ENCODE measurements at places on chromosomes 4 and X.

DNA sequence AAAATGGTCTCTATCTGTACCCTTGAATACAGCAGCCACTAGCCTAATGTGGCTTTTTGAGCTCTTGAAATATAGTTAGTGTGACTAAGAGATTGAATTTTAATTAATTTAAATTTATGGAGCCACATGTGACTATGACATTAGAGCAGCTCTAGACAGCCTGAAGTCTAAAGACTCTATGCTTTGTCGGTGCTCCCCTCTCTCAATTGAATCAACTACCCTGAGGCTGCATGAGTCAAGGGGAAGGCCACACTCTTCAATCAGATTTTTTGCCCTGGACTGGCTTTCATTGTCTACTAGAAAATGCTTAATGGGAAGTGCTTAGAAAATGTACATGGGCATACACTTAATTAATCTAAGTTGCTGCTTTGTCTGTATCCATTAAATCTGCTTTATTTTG is 11.7 kb downstream of the TLR7 start:
- no peak for DNase-seq

- no peak for DNase-seq
Observed at GRCh38 chr4:41878170-41878969, 56.9 kb upstream of the TMEM33 start.

GRCh38 chr4:18568600-18568999 is 547.0 kb upstream of the LCORL start:
- no peak for DNase-seq

GRCh38 chr4:64807821-64808220 is 398.6 kb upstream of the TECRL start:
- no peak for DNase-seq

DNA sequence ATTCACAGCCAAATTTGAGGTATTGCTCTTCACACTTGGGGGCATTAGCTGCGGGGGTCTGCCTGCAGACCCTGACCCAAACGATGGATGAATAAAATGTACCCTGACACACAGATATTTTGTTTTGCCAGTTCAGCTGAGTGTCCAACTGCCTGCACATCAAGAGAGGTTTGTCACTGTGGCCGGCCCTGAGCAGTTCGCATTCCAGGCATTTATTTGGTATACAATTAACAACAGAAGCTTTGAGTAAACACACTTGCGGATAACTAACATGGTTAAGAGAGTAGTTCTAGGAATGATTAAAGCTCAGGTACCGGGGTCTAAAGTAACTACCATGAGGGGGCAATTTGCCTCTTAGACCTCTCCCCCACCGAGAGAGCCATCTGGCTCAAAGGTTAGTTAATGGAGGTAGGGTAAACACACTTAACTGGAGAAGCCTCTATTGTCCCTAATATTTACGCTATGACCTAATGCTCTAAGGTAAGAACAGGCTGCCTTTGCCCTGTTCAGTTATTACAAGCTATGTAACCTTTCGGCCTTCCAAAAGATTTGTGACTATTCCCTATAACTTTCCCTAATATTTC is 162.0 kb downstream of the SNCA start:
- no peak for DNase-seq

- no peak for DNase-seq
Observed at GRCh38 chr4:42348247-42348646, 49.0 kb upstream of the SHISA3 start.

GRCh38 chrX:47239199-47239598 is 6.4 kb downstream of the USP11 start:
- no peak for DNase-seq

DNA sequence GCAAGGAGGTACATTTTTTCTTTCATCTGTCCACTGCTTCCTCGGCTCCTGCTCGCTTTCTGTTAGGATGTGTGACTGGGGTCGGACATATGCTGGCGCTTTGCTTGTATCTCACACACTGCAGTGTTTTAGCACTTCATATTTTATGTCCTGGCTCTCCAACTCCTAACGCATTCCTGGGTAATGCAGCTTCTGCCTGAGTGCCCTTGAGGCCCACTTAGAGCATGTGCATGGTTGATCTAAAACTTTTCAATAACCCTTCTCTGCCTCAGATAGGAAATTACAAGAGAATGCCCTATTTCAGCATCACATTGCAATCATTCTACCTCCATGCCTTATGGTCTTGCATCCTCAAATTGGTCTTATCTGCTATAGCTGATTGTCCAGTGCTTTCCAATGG is 65.3 kb downstream of the NEIL3 start:
- no peak for DNase-seq

DNA sequence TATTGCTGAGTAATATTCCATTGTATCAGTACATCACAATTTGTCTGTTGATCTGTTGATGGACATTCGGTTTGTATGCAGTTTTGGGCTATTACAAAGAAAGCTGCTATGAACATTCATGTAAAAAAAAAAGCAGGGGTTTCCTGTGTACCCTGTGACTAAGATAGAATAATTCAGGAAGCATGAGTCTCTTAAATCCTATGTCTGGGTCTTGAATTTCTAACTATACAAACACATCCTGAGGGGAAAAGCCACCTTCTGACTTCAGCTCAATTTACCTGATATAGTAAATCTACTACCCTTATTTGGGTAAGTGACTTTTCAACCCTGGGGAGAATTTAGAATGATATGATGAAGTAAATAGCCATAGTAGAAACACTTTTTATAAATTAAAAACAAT is 94.6 kb upstream of the FUNDC1 start:
- no peak for DNase-seq

DNA sequence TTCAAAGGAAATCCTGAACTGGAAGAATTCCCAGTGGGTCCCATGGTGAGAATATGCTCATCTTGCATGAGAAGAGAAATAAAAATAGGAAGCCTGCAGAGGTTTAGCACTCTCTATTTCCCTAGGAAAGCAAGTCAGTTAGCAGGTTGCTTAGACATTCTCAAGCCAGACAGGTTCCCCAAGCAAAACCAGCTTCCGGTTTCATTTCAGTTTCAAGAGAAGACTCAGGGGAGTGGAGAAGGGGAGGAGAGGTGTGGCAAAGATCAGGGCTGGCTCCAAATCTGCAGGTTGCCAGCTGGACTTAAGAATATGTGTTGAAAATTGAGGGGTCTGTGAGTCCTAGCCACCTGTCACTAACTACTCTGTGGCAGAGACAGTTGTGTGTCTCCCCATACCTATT is 107.5 kb downstream of the CLNK start:
- DNase-seq, result no peak

DNA sequence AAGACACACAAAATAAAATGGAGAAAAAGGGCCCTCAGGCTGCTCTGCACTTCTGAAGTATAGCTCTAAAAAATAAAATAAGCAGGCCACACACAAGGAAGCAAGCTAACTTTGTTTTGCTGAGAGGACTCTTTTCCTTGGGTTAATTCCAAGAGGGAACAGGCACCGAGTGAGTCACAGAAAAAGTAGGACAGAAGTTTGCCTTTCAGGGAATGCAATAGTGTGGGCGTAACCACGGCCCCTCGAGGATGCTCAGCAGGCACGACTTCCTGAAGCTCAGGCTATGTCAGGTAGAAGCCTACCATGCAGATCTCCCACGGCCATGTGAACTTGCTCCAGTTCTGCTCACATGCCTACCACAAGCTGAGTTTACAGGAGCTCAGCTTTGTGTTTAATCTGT is 22.1 kb downstream of the PPP1R2C start:
- no peak for DNase-seq

DNA sequence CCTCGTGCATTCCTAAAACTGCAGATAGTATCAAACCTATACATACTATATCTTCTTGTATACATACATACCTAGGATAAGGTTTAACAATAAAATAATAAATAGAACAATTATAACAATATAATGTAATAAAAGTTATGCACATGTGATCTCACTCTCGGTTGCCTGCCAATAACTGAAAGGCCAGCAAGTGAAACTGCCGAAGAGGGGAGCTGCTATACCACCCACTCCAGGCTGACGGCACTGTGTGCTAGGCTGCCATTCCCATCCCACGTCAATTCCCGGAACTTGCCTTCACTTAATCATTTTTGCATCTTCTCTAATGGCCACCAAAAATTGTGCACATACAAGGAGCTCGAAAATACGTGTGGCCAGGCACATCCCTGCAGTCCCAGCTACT is 451.1 kb upstream of the FAT1 start:
- no peak for DNase-seq

Data from stimulated activated CD4-positive, alpha-beta T cell treated with anti-CD3 and anti-CD28 coated beads, Interleukin-15, amount 100 ng/mL, for 1 hour (primary cell).